Stimulated activated CD4-positive, alpha-beta T cell treated with anti-CD3 and anti-CD28 coated beads, Interleukin-1b, Interleukin-23, amount 100 ng/mL, for 48 hours (primary cell): ENCODE measurements at places on chromosomes 12 and 14.

DNA sequence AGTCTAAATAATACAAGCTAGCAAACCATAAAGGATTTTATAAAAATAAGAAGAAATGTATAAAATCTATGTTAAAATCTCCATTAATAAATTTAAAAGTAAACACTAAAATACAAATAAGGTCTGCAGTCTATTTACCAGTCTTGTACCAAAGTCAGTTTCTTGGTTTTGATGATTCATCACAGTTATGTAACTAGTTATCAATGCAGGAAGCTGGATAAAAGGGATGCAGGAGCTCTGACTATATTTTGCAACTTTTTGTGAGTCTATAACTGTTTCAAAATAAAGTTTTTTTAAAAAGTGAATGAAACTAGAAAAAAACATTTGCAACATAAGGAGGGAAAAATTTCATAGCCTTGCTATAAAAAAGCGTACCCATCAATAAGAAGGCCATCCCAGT lies 151.5 kb downstream of the DERA start:
- DNase-seq, result no peak

DNA sequence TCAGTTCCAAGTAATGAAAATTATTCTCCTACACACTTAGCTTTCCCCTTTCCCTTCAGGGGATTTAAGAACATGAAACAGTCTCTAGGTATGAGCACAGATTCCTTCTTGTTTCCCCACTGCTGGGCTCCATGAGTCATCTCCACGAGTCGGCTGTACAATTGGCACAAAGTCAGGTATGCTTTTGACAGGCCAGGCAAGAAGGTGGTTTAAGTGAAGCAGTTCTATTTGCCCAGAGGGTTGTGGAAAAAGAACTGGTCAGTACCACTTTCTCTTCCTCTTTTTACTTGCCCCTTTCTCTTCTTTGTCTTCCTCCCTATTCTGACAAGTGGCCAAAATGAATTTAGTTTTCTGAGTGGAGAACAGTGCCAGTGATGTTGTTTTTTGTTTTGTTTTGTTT lies 16.3 kb downstream of the DYNC1H1 start:
- DNase-seq, result peak; percentile 22

DNA sequence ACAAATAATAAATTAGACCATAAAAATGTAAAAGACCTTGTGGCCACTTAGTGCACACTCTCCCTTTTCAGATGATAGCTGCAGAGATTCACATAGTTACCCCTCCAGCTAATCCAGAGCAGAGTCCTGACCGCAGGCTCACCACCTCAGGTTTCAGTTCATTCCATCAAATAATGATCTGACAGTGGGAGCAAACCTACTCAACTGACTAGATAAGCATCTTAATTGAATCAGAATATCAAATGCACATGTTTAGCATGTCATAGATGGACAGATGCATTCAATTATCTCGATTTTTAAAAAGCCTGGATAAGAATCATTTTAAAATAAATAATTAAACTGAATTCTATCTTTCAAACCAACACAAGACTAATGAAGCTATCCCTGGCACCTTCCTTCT lies 242.3 kb upstream of the PDZRN4 start:
- DNase-seq, result no peak

- DNase-seq, result no peak
These were observed 766.7 kb upstream of the TBX3 start for GRCh38 chr12:115450710-115451109.

GRCh38 chr14:31592631-31593030 lies 31.4 kb downstream of the NUBPL start:
- no peak for DNase-seq

DNA sequence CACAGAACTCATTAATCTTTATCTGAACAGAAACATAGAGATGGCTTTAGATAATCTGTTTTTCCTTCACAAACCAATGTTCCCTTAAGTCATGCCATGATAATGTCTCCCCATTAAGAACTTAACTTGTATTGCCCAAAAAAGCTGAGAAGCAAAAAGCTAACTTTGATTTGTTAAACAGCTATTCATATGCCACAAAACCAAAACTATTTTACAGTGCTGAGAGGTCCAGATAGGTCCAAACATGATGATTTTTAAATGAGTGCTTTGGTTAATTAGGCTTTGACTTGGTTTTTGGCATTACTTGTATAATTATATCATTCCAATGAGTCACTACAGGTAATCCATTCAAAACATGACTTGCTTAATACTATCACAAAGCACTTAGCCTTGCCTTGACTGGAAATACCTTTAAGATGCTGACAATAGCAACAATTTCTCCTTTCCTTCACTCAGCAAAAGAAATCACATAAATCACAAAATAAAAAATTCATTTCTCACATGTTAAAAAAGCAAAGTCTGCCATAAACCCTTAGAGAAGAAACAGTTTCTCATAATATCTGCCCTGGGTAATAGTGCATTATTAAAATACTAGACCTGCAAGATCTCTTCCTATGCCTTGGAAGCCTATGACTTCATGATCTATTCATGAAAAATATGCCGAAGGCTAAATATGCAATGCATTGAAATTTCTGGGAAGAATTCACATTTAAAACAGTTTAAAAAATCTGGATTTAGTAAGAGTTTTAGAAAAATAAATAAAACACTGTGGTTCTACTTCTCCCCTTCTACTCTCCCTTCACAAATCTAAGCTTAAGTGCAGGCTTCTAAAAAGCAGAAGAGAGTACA lies 52.0 kb upstream of the SAV1 start:
- DNase-seq, result no peak

DNA sequence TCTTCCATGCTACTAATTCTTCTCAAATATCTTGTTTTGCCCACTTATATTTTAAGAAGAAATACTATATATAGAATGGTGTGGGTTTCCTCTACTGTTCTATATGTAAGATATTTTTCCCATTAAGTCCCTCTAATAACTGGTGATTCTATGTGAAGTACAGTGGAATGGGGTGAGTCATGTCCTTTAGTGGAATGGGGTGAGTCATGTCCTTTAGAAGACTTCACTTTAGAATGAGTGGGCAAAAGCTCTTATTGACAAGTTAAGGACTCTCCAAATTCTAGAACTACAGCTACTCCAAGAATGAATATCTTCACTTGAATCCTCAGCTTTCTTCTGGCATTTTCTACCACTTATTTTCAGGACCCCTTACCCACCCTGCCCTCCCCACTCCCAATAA lies 349.9 kb downstream of the ETNK1 start:
- DNase-seq, result no peak

DNA sequence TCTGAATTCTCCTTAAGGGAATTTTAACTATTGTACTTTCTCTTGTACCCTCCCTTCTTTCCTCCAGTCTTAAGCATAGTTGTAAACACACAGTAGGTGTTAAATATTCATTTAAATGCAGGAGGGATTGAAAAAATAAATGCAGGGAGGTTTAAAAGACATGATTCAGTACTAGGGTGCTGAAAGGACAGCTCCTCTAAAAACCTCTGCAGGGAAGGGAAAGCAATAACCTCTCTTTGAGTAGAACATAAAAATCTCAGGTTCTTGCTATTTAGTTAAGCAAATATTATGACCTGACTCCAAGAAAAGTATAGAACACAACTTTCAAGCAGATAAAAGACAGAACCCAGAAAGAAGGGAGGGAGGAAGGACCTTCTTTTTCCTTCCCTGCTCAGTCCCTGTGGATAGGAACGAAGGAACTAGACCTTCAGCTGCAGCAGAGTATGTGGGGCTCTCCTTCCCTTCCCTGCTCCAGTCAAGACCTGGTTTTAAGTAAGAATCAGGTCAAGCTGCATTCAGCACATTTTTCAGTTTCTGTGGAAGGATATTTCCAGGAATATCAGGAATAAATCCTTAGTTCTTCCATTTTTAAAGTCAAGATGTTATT lies 4.7 kb downstream of the MAP3K9 start:
- DNase-seq, result no peak

DNA sequence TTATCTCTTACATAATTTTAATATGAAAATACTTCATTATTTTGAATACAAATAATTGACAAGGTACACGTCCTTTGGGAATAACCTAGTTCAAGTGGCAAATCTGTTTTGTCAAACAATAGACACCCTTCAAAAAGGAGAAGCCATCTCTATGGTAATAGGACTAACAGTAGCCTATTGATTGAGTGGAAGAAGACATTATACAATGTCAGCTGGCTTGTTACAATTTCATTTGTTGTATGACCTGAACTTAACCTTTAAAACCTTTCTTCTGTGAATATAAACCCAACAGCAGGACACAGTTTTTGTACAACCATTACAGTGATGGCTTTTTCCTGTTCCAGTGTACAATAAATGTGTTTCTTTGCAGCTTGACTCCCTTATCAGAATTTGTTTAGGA lies 8.1 kb downstream of the TMEM260 start:
- DNase-seq, result no peak

DNA sequence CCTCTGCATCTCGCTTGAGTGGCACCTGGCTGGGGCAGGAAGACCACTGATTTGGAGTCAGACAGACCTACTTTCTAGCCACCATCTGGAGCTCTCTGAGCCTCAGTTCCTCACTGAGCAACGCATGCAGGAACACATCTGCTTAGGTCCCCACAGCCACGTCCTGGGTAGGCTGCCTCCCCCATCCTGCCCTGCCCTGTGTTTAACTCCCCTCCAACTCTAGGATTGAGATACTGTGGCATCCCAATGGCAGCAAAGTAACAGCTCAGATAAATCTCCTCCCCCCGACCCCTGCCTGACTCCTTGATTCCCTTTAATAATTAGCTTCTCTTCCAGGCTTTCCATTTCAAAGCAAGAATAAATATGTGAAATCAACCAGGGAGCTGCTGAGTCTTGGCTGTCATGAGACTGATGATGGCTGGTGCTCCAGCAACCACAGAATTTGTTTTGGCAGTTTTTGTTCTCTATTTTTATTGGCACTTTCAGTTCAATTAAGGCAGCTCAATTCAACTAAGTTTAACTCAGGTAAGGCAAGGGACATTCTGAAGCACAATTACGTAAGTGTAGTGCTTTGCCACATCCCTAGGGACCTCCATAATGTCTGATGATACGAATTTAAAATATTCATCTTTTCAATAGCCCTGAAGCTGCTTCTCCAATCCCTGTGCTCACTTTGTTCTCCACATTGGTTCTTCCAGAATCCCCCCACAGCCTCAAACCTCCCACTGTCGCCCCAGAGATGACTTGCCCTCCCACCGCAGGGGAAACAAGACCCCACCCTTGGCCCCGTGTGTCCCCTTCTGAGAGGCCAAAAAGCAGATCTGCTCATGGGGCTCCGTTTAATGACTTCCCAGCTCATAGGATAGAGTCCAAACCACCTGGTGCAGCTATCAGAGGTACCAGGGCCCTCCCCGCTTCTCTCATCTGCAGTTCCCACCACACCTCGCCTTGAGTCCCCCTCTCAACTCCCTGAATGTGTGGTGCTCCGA lies 58.2 kb downstream of the ESR2 start:
- DNase-seq, result no peak

DNA sequence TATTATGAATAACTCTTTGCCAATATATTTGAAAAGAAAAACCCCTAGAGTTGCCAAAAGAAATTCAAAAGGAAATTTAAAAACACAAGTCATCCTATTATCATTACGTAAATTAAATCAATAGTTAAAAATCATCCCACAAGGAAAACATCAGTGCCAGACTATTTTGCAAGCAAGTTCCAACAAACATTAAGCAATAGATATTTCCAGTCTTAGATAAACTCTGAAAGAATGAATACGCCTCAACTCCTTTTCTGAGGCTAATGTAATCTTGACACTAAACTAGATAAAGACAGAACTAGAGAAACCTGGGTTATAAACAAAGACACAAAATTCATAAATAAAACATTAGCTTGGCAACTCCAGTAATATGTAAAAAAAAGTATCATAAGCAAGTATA lies 245.9 kb downstream of the FOXN3 start:
- no peak for DNase-seq

DNA sequence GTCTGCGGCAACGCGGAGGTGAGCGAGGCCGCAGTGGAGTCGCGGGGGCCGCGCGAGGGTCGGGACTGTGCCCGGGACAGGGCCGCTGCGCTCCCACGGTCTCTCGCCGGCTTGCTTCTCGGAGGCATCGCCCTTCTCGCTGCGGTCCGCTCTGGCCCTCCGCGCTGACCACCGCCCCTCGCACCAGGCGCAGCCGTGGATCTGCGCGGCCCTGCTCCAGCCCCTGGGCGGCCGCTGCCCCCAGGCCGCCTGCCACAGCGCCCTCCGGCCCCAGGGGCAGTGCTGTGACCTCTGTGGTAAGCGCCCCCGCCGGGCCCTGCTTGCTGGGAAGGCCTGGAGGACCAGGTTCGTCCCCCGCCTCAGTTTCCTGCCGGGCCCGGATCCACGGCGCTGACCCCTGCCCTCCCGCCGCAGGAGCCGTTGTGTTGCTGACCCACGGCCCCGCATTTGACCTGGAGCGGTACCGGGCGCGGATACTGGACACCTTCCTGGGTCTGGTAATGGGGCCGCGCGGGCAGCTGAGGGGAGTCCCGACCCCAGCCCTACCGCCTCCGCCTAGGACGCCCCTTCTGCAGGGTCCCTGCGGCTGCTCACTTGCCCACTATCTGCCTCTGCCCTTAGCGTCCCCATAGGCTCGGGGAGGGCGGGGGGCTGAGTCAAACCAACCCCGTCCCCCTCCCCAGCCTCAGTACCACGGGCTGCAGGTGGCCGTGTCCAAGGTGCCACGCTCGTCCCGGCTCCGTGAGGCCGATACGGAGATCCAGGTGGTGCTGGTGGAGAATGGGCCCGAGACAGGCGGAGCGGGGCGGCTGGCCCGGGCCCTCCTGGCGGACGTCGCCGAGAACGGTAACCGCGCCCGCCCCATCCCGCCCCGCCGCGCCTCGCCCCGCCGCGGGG lies 7.0 kb downstream of the AMN start:
- DNase-seq, result no peak

GRCh38 chr12:19808371-19808770 lies 369.1 kb downstream of the AEBP2 start:
- DNase-seq, result no peak

DNA sequence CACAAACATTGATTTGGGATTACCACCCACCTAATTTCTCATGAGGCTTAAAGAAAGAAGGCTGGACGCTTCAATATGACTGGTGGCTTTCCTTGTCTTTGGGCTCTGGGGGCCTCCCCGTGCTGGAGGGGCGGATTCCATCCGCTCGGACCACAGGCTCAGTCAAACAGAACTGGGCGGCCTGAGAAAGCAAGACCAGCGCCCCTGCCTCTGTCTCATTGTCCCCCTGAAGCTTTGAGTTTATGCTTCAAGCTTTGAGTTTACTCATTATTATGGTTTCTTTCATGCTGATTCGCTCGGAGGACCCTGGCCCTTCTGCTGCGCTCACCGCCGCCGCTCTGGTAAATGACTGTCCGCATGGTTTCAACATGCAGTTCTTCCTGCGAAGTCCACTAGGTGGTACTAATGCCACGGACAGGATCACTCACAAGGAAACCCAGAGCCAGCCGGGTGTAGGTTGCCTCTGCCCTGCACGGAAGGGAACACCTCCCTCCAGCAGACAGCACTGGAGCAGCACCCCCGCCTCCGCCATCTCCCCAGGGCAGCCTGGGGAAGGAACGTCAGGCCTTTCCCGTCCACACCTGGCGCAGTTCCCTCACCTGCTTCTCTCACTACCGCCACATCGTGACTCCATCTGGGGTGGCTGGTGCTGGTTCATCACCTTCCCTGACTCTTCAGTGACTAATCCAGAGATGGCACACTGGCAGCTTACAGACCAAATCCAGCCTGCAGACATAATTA lies 13.2 kb upstream of the TIGAR start:
- DNase-seq, result no peak
